ENCODE measurements at places on chromosomes 13 and 19.

GRCh38 chr13:35765366-35765765 lies 288.9 kb upstream of the MAB21L1 start:
- DNase-seq = no peak

DNA sequence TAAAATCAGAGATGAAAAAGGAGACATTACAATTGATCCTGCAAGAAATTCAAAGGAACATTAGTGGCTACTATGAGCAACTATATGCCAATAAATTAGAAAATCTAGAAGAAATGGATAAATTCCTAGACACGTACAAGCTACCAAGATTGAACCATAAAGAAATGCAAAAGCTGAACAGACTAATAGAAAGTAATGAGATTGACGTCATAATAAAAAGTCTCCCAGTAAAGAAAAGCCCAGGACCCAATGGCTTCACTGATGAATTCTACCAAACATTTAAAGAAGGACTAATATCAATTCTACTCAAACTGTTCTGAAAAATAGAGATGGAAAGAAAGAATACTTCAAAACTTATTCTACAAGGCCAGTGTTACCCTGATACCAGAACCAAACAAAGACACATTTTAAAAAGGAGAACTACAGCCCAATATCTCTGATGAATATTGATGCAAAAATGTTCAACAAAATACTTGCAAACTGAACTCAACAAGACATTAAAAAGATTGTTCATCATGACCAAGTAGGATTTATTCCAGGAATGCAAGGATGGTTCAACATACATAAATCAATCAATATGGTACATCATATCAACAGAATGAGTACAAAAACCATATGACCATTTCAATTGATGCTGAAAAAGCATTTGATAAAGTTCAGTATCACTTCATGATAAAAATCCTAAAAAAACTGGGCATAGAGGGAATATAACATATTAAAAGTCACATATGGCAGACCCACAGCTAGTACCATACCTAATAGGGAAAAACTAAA lies 35.8 kb downstream of the UQCRFS1 start:
- no peak for DNase-seq

- DNase-seq = no peak
Observed at GRCh38 chr13:51550151-51550550, 34.1 kb upstream of the WDFY2 start.

GRCh38 chr13:41065078-41065477 lies 3.8 kb downstream of the WBP4 start:
- DNase-seq = no peak

GRCh38 chr13:41470196-41470595 lies 12.8 kb downstream of the RGCC start:
- peak; percentile 40 for DNase-seq

DNA sequence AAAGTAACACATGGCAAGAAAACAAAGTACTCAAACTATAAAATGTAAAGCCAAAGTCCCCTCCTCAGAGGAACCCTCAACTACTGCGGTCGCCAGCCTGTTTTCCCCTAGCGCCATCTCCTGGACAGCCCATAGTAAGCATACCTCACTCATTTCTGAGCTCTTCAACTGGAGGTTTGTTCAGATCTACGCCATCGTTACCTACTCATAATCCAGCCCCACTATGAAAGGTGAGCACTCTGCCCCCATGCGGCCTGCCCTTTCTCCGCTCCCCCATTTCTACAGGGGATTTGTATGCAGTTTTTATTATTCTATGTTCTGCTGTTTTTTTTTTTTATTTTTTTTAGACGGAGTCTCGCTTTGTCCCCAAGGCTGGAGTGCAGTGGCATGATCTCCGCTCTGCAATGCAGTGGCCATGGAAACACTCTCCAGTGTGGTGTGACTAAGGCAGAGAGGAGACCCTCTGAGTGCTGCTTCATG lies 26.2 kb downstream of the OPA3 start:
- DNase-seq = peak; percentile 66

- DNase-seq = peak; percentile 71
Observed at GRCh38 chr19:18846862-18847548, 15.2 kb downstream of the UPF1 start.

- DNase-seq = no peak
Observed at GRCh38 chr19:41433171-41433570, 6.0 kb upstream of the B3GNT8 start.

GRCh38 chr19:48325265-48325910 lies at the start of gene EMP3:
EMP3 (plus strand) TSS chr19:48325552; CDS start chr19:48326845, 1,293 bp downstream.
- peak; percentile 86 for DNase-seq

GRCh38 chr13:45695198-45695730 lies 6.9 kb upstream of the CBY2 start:
- no peak for DNase-seq

DNA sequence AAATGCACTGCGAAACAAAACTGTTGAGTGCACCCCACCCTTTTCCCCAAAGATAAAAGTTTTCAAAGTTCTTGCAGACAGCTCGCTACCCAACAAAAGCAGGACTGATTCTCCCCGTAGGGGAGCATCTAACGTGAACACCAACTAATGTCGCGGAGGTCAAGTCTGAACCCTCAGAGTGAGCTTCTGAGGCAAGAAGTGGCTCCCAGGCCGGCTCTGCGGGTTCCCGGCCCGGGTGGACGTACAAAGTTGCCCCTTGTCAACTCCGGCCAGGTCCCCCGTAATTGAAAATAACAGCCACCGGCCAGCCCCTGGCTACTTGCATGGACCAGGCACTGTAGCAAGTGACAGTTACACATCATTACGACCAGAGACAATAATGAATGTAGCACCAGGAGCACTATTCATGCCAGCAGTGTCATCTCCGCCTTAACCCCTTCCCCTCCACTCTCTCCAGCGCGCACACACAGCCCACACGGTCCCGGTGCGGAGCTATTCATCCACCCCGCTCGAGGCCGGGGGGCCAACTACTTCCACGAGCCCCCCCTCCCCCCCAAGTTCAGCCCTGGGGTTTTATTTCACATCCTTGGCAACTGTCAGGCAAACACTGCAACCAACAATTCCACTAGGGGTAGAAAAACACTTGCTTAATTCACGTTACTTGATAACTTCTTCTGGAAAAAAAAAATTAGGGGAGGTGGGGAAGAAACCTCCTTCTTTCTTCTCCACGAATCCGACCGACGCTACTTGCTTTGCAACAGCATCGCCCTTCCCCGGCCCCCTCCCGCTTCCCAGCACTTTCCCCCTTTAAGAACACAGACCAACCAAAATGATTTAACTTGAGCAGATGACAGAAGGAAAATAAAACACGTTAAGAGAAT lies 1.2 kb downstream of the KLF12 start:
- peak; percentile 36 for DNase-seq

DNA sequence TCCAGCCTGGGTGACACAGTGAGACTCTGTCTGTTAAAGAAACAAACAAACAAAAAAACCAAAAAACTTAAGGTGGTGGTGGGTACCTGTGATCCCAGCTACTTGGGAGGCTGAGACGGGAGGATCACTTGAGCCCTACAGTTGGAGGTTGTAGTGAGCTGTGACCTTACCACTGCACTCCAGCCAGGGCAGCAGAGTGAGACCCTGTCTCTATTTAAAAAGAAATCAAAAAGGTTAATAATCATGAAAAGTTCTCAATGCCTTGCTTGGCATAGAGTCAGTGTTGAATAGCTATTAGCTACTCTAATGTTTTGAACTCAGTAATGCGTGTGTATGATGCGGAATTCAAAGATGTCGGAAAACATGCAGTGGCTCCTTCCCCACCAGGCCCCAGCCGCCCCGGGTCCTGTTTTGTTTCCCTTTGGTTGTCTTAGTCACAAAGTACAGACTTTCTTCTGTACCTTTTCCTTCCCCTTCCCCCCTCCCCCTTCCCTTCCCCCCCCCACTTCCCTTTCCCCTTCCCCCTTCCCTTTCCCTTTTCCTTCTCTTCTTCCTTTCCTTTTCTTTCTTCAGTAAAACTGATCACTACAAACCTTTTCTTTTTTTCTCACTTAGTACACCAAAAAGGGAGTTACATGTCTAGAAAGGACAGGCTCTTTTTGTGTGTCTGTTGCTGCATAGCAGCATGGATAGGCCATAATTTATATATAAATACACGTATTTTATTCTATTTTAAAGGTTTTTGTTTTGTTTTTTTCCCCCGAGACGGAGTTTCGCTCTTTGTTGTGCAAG lies 35.2 kb downstream of the DNM2 start:
- no peak for DNase-seq

Measured in activated CD4-positive, alpha-beta T cell treated with anti-CD3 and anti-CD28 coated beads, Interleukin-2, amount 50 U/mL, for 1 hour (primary cell).